ENCODE measurements at places on chromosomes 6 and 20.
A peak's percentile ranks its signal among the peaks of the same experiment; 100 is the strongest.

- DNase-seq = no peak
Measured at GRCh38 chr6:2611092-2611491, 139.6 kb downstream of the MYLK4 start.

GRCh38 chr6:118535176-118535844 is 12.8 kb upstream of the PLN start:
- no peak for DNase-seq

- DNase-seq = no peak
Measured at GRCh38 chr6:150289454-150290071, 79.2 kb upstream of the IYD start.

DNA sequence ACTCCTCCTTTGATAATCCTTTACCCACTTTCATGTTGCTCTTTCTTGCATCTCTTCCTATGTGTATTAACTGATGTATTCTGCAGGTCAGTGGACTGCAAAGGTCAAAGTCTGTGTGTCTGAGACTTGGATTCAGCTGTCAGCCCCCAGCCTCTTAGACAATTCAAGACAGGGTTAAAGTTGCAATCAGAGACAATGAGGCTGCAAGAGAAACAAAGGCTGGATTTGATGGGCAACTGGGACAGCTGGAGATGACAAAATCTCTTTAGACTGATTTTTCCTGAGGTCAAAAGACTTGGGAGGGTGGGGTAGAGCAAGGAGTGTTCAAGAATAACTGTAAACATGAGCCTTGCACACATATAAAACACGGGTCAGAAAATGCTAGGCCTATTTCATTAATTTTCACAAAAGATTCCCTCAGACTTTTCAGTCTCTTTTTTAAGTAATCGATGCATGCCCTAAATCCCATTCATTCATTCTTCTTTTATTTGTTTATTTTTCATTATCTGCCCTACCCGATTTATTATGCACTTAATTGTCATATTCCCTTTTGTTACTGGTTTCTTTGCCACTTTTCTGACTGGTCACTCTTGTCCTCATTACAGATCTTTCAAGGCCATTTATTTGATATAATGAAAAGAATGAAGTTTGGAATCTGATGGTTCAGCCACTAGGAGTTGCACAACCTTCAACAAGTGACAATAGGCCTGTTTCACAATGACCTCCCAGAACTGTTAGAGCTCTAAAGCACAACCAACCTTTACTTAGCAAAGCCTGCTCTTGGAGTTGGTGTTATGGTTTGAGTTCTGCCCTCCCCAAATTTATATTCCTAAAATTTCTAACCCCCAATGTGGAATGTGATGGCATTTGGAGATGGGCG is 33.8 kb upstream of the AKAP12 start:
- no peak for DNase-seq

- DNase-seq = no peak
Measured at GRCh38 chr6:64984948-64985347, 722.1 kb downstream of the EYS start.

- DNase-seq = no peak
Measured at GRCh38 chr6:106509420-106510089, 119.7 kb downstream of the RTN4IP1 start.

DNA sequence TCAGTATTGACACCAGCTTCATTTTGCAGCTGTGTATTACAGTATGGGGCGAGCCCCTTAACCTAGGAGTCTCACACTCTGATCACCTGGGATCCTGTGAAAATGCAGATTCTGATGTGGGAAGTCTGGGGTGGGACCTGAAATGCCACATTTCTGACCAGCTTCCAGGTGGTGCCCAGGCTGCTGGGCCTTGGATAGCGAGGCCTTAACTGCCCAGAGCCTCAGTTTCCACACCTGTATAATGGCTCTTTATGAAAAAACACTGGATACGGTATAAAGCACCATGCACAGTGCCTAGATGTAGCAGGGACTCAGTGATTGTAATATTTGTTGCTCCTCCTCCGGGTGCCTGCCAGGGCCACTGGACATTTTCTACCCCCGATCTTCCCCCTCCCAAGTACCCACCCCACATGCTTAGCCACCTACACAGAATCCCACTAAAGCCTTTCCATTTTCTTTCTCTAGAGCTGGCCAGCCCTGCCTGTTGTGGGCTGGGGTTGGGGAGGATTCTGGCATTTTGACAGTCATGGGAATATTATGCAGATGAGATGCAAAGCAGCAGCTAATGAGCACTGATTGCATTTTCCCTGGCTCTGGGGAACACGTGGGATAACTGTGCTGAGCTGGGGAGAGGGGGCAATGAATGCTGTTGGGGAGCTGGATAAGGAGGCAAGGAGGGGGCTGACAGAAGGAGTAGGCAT is 44.8 kb downstream of the SPDEF start:
- no peak for DNase-seq

DNA sequence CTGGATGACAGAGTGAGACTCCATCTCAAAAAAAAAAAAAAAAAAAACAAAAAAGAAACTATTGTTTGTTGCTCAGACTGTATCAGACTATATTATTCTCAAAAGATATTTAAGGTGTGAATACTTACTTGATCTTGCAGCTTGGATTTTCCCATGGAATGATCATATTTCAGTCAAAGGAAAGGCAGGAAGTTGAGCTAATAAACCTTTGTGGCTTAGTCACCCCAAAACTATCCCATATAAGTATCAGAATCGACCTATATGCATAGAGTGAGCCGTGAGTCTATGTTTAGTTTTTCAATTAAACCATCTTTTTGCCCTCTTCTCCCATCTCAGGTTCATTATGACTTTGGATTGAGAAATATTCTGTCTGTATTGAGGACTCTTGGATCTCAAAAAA is 152.6 kb downstream of the DNAH8 start:
- no peak for DNase-seq

- no peak for DNase-seq
Measured at GRCh38 chr20:56949318-56949717, 317.1 kb downstream of the BMP7 start.

- no peak for DNase-seq
Measured at GRCh38 chr20:24952376-24953208, 3.5 kb downstream of the CST7 start.

GRCh38 chr20:64219202-64219601 is 36.3 kb upstream of the PCMTD2 start:
- DNase-seq = no peak

DNA sequence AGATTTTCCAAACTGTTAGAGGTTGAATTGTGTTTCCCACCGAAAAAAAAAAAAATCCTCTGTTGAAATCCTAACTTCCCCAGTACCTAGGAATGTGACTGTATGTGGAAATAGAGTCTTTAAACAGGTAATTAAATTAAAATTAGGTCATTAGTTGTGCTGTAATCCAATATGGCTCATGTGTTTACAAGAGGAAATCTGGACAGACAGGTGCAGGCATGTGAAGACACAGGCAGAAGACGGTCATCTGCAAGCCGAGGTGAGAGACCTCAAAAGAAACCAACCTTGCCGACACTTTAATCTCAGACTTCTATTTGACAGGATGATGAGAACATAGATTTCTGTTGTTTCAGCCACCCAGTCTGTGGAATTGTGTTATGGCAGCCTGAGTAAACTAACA is 28.6 kb upstream of the EZR start:
- DNase-seq = no peak

DNA sequence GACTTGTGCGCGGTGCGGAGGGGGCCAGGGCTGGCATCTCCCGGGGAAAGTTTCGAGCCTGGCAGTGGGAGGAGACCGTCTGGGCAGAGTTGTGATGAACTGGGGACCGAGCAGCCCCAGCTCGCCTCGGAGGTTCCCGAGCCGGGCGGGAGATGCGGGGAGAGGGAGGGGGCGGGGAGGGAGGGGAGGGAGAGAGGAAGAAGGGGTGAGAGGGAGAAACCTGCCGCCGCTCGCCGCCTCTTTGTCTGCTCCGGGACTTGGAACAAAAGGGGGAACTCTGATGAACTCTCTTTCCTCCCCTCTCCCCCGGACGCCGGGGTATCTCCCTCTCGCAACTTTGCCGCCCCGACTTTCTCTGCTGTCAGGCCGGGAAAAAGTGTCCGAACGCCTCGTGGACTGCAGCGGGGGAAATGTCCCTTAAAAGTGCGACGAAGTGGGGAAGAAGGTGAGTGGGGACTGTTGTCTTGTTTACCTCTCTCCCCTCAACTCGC is 72.7 kb downstream of the SOX4 start:
- DNase-seq = no peak

DNA sequence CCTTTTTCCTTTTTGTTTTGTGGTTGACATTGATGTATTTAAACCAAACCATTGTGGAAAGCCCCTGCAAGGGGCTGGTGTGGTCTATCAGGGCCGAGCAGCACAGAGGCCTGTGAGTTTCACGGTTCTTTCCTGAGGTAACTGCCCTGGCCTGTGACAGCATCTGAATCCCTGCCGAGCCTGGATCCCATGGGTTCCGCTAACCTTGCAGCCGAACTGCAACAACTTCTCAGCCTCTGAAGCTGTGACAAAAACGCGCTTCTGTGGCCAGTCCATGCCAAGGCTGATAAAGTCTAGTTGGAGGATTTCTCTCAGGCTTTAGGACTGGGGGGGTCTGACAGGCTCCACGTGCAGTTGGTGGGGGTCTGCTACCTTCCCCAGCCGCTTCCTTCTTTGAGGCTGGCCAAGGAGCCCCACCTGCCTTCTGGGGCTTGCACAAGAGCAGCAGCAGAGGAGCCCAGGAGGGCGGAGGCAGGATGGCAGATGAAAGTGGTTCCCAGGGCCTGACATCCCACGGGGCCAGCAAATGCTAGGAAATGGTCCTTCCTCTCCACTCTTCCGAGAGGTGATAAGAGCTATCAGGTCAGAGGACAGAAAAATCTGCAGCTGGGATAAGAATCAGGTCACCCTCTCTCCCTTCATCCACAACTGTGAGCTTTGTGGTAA is 150.9 kb downstream of the PREX1 start:
- no peak for DNase-seq

DNA sequence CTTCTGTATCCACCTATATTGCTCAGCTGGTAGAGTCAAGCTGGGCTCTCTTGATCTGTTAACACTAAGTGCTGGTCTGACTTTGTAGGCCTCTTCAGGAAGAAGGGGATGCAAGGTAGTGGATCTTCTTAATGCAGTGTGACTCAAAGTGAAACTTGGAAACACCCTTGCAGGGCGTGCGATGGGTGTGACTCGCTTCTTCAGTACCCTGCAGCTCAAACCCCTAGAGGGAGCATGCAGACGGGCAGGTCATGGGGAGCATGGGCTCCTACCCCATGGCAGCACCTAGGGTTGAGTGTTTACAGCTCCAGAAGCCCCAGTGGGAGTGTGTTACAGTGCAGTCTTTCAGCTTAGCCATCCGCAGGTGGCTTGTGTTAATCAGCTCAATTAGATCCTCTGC is 757 bp upstream of the SAMD3 start:
- peak; percentile 45 for DNase-seq

GRCh38 chr6:84243240-84243639 is 15.8 kb upstream of the CEP162 start:
- DNase-seq = no peak

DNA sequence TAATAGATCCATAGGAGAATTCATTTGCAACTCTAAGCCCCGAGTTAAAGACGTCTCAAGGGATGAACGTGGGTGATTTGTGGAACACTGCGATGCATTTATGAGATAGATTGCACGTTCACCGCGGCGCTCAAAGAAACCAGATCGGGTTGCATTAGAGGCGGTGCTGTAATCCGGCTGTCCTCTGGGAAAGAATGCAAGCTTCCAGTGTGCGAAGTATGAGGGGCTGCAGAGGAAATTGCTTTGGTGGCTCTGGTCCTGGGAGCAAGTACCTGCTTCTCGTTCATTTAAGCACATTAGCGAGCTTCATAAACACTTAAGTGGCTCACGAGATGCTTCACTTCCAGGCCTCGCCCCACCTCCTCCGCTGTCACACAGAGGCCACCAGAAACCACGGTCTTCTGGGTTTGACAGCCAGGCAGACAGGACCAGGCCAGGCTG is 182.3 kb downstream of the CDH4 start:
- DNase-seq = no peak

DNA sequence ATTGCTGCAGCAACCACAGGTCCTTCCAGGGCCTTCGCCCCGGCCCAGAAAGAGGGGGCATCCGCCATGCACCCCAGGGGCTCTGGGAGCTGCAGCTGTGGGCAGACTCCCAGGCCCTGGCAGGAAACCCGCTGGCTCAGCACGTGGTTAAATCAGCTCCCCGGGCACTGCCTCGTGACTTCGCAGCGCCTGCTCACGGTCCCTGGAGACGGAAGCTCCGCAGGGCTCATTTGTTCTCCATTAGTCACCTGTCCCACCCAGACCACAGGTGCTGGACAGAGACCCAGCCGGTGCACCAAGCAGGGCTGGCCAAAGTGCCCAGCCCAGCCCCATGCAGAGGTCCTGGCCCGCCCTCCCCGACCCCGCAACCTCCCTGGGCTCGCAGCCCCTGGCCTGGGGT is 14.7 kb downstream of the KCNQ2 start:
- DNase-seq = no peak
